ENCODE measurements at places on chromosomes 6 and 20. TPM values are rescaled to one million over a fixed set of nuclear protein-coding genes. Genes with fewer than 3 reads are reported as not detected.

SERINC3 gene
- 89.1 TPM for total RNA-seq

LIN28B gene
- total RNA-seq = 1.3 TPM

RAET1G gene
- 7.9 TPM for total RNA-seq

SRMS gene
- 0.14 TPM for total RNA-seq

CLVS2 gene
- total RNA-seq = 0.15 TPM

B4GALT5 gene
- 57.9 TPM for total RNA-seq

TMEM217 gene
- 0.60 TPM for total RNA-seq

IRAK1BP1 gene
- 0.62 TPM for total RNA-seq

SLC17A9 gene
- 0.08 TPM for total RNA-seq

C6orf132 gene
- total RNA-seq = 2.8 TPM

RAET1E gene
- total RNA-seq = 2.9 TPM

RAB44 gene
- 0.04 TPM for total RNA-seq

FAM209B gene
- total RNA-seq = 0.28 TPM

SPINT4 gene
- not detected for total RNA-seq

GNRH2 gene
- not detected for total RNA-seq

KATNA1 gene
- 12.3 TPM for total RNA-seq

PSORS1C2 gene
- not detected for total RNA-seq

NEU1 gene
- total RNA-seq = 28.7 TPM

BEND6 gene
- total RNA-seq = 1.2 TPM

ARMH2 gene
- total RNA-seq = not detected
